ENCODE measurements at places on chromosomes 12 and 14.

DNA sequence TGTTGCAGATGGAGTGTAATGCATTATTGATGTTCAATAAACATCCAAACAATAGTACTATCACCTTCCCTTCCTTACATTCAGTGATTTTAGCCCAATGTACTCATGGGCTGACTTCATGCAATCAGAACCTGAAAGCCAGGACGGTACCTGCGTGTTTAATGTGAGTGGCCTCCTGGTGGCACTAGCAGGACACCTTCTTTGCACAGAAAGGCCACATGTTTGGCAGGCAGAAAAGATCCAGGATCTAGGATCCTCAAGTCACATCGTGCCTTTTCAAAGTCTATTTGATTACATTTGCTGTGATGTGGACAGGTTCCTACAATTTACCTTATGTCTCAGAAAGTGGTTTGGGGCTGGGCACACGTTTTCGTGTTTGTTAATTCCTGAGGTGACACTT is 82.9 kb downstream of the NEDD1 start:
- DNase-seq: peak; percentile 46

DNA sequence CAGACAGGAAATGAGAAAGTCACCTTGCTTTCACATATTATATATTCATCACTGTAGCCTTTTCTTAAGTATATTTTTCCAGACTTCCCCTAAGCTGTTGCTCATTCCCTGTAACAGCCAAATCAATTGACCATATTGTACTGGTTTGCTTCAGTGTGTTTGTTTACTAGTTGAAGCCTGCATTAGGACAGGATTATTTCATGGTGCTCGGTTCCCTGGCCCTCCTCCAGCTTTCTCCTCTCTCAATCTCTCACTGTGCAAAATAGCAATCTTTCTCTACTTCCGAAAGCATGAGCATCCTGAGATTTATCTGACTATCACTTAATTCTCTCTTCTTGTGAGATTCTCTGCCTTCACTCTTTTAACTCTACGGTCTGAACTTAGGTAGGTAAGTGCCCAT is 2.4 kb downstream of the SLC35F4 start:
- no peak for DNase-seq

GRCh38 chr14:68911594-68912227 is 67.4 kb downstream of the ACTN1 start:
- peak; percentile 79 for DNase-seq

DNA sequence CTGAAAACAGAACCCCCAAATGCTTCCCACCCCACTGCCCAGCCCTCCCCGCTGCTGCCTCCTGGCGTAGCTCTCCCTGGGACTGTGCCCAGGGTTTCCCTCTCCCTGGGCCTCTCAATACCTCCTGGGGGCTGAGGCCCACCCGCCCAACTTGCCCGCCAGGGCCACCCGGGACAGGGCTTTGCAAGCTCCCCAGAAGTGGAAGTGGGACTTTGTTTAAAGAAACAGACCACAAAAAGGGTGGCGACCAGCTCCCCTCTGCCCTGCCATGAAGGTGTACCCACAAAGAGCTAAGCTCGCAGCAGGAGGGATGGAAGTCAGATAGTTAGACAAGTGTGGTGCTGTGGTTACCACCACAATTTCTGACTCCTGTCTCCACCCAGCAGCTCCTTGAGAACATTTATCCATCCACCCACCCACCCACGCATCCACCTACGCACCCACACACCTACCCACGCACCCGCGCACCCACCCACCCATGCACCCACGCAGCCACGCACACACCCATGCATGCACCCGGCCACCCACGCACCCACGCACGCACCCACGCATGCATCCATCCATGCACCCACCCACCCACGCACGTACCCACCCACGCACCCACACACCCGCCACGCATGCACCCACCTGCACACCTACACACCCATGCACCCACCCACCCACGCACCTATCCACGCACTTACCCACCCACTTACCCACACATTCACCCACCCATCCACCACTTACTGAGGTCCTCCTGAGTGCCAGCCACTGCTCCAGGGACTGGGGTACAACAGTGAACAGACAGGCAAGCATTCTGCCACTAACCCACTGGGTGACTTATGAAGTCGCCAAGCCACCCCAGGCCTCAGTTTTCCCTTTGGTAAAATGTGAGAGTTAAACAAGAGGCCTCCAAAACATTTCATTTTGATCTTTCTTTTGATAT is 127.3 kb downstream of the SCARB1 start:
- DNase-seq: no peak
